ENCODE measurements at places on chromosomes 6 and 20.

DNA sequence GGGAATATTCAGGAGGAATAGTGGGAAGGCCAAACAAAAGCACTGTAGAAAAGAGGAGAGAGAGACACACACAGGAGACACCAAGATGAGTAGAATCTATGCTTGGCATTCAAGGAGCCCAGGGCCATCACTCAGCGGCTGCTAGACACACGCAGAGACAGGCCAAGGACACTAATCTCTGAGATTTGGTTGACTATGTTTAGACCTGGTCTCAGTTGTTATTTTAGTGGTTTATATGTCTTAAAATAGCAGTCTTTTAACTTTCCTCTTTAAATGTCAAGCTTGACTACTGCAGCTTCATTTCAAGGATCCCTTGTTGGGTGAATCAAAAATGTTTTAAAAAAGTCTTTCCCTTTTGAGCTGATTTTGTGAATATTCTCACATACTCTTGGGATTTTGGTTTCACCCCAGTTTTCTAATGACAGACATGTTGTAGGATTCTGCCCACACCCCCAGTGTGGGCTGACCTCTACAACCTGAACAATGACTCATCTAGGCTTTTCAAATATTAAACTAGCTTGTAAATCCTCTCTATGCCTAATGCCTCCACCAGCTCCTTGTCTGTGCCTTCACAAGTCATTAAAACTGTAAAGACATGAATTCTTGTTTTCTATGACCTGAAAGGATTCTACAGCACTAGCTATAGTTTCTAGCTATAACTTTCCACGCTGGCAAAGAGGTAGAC is 142.7 kb upstream of the EXOC2 start:
- no peak for DNase-seq

- DNase-seq = no peak
Measured at GRCh38 chr20:4166726-4167035, 151.3 kb upstream of the RNF24 start.

GRCh38 chr6:7687145-7688111 is 38.5 kb upstream of the BMP6 start:
- DNase-seq = no peak

DNA sequence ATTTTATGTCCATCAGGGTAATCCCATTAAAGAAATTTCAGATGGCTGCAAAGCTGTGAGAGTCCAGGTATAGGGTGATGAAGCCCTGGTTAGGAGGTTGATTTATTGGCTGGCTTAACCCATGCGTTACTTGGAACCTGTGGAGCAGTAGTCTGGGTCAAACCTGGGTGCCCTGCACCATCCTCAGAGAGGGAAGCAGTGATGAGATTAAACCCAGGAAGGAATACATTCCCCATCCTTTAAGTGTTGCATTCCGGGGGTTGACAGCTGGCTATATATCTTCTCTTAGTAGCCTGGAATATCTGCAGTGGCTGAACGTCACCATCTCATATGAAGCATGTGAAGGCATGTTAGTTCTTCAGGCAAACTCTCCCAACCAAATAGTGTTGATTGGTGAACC is 44.9 kb upstream of the JAG1 start:
- no peak for DNase-seq

DNA sequence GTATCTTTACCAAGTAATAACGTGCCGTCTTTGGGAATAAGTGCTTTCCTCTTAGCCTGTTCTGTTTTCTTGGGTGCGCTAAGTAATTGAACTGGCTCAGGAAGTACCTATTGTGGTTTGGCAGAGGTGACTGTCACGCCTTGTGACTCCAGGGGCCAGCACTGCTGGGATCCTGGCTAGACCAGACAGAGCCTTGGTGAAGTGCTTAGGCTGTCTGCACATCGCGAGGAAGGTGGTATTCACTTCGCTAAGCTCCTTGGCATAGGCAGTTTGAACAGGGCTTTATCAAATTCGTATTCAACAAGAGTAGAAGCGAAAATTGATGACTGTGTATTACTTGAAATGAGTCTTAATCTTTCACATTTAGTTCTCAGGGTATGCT is 17.6 kb downstream of the PRDM1 start:
- no peak for DNase-seq

DNA sequence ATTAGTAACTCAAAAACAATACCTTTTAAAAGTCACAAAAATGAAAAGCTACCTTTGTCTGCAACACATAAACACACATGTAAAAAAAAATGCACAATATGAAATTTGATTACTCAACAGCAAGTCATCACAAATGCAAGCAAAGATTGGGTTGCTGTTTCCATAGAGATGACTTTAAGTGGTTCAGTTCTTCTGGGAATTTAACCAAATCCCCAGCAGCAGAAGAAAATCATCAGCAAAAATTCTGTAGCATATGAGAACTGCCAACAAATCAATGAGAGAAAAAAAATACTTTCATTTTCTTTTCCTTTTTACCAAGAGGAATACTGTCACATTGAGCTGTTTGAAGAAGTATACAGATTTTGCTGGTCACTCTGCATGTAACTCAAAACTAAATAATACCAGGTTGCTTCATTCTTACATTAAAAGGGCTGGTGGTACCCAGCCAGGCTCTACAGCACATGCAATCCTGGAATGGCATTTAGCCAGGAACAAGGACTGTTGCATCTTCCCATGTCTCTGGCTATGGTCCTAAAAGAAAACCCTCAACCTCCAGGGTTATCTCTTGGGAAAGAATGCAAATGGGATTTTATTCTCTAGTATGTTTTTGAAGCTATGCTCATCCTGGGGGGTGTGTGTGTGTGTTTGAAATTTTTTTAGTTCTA is 158.3 kb downstream of the OPRM1 start:
- DNase-seq = no peak

DNA sequence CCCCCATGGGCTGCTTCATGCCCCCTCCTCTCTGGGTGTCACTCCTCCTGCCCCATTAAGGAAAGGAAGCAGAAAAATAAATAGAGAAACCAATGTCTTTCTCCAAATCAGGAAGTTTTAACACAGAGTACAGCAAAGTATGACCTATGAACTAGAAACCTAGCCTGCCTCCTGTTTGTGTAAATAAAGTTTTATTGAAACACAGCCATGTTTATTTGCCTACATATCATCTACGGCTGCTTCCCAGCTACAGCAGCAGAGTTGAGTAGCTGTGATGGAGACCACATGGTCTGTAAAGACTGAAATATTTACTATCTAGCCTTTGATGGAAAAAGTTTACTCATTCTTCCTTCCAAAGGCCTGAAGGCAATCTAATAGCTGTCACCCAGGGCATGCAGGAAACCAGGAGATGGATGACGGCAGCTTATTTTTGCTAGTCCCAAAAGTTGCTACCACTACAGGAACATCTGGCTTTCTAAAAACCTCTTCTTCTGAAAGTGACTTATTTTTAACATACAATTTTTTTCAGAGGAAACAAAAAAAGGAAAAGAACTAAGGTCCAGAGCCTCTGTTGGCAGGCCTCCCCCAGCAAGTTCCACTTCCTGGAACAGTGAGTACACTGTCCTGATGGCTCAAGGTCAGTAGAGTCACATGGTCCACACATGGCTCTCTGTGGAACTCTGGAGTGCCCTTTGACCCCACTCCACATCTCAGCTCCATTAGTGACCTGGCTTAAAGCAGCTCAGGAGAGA is 287.8 kb downstream of the PTPRT start:
- DNase-seq = peak; percentile 72

DNA sequence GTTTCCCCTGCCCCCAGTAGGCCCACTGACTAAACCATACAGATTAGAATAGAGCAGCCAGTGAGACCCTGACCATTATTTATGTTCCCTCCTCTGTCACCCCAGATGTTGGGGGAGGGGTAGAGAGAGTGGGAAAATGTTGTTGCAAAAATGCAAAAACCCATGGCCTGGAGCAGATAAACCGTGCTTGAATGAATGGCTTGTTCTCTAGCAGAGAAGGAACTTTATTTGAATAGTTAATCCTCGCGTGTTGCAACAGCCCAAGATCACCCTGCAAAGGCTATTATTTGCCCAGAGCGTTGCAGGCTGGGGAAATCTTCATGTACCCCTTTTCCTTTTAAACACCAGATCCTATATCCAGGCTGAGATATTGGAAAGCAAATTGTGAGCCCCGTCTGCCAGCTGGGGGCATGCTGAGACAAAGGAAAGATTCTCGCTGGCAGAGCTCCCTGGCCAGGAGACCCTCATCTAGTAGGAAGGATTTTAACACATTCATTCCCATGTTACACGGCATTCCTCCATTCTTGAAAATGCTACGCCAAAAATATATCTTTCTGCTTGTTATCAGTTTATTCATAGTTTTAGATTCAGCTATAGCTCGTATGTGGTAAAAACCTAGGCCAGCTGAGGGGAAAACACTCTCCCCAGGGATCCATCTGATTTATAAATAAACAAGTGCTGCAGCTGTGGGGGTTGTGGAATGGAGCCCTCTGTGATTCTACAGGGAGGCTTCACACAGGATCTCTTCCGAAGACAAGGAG is 53.0 kb downstream of the LINC00237 start:
- DNase-seq = no peak

GRCh38 chr6:165545806-165546205 is 117.2 kb downstream of the PDE10A start:
- DNase-seq = no peak

DNA sequence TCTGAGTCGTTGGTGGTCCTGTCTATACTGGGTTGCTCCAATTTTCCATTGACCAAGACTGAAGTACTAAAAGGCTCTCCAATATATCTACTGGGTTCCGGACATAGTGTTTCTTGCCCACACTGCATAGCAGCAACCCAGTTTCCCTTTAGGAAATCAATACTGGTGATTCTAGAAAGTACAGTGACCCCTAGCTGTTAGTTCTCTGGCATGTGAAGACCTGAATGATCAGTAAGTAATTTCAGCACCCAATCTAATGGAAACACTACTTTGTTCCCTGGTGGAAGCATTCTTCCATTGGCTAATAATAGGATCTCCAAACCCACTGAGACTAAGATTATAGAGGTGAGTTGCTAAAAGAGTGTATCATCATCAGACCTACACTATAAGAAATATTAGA is 40.8 kb upstream of the STMND1 start:
- DNase-seq = no peak
